Lung (tissue), 17 donors: ENCODE measurements at places on chromosomes 2 and 18. TPM values are rescaled to one million over a fixed set of nuclear protein-coding genes. Genes with fewer than 3 reads are reported as not detected.

ANKRD30B gene
- not detected for polyA plus RNA-seq

FOSL2 gene
- 97.9 TPM for polyA plus RNA-seq

UGT1A9 gene
- polyA plus RNA-seq, result not detected

TUBB8B gene
- polyA plus RNA-seq, result 0.47 TPM

CRYBA2 gene
- polyA plus RNA-seq, result not detected

SLC4A5 gene
- polyA plus RNA-seq, result 2.5 TPM
